Tibial artery (tissue), 4 donors: ENCODE measurements at places on chromosomes 5 and 9.

- DNase-seq: no peak
Observed at GRCh38 chr5:1370006-1370405, 25.1 kb upstream of the CLPTM1L start.

DNA sequence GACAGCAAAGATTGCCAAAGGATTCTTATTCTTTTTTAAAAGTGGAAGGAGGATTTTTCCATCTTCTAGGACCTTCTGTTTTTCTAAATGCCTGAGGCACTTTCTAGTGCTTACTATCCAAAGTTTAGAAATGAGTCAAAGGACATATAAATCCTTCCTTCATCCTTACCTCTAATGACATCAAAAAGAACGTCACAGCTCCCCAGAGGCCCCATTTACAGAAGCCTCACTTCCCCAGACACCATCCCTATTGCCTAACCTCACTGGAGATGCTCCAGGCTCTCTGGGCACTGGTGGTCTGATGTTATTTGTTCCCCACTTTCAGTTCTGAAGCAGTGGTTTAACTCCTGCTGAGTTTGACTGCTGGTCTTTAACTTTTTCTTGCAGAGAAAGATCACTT is 504.3 kb downstream of the AGTPBP1 start:
- no peak for DNase-seq

DNA sequence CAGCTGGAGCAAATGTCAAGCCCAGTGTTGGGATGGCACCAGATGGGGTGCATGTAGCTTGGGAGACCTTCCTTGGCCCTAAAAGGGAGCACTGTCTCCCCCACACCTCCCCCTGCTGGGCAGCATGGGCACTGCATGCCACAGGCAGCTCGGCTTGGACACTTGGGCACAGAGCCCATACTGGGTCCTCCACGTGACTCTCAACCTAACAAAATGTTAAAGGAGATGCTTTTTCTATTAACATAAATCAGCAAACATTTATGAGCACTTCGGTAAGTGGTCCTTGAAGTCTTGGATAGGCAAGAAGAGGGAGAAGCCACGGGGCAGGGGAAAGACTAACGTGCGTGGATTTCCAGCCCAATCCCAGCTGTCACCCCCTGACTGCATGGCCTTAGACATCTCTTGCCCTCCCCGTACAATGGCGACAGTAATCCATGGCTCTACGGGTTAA is 23.9 kb upstream of the MAPK9 start:
- DNase-seq: peak; percentile 55

- DNase-seq: no peak
Observed at GRCh38 chr9:81266674-81267073, 422.7 kb downstream of the TLE1 start.

- DNase-seq: no peak
Observed at GRCh38 chr5:68759593-68759992, 334.2 kb upstream of the SLC30A5 start.

DNA sequence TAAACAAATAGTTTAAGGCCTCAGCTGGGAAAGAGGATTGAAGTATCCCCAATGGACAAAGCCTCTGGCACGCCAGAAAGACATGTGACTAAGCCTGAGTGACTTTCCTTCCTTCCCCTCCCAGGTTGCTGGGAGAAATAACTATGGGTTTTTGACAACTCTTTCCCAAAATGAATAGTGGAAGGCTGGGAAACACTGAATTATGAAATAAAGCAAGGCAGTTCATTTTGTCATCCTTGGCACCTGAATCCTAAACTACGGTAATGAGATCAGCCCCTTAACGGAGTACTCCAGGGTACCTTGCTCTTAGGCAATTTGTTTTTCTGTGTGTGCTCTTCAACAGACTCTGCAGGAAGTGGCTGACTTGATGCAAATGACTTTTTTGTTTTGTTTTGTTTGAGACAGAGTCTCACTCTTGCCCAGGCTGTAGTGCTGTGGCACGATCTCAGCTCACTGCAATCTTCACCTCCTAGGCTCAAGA is 75.2 kb downstream of the LMNB1 start:
- no peak for DNase-seq
